ENCODE measurements at places on chromosomes 12 and 14. TPM values are rescaled to one million over a fixed set of nuclear protein-coding genes. Genes with fewer than 3 reads are reported as not detected.

The OTOGL gene
- not detected for total RNA-seq

The ATP23 gene
- total RNA-seq: 15.3 TPM

The CKB gene
- total RNA-seq: 25.2 TPM

The KCNH5 gene
- total RNA-seq: not detected

The C12orf54 gene
- not detected for total RNA-seq

The CAND1 gene
- total RNA-seq: 92.4 TPM

Data from Caki2 (cell line).